ENCODE measurements at places on chromosomes 7 and 10.

DNA sequence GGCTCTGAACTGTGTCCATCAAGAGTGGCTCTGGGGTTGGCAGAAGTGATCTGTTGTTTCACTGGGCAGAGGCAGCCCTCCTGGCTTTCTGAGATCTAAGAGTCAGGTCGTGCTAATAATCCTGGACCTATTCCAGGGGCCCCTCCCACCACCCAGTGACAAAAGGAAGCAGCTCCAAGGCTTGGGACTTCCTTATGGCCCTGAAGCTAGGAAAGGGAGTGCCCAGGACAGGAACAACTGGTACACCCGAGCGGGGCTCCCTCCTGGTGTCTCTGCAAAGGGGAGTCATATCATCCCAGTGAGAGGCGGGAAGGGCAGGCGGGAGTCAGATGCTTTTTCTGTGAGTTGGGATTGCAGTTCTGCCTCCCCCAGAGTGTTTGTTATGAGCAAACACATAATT, 32.3 kb downstream of the RPS24 start:
- DNase-seq, result no peak

- DNase-seq, result no peak
These were observed 20.4 kb upstream of the HIPK2 start for GRCh38 chr7:139798221-139798620.

DNA sequence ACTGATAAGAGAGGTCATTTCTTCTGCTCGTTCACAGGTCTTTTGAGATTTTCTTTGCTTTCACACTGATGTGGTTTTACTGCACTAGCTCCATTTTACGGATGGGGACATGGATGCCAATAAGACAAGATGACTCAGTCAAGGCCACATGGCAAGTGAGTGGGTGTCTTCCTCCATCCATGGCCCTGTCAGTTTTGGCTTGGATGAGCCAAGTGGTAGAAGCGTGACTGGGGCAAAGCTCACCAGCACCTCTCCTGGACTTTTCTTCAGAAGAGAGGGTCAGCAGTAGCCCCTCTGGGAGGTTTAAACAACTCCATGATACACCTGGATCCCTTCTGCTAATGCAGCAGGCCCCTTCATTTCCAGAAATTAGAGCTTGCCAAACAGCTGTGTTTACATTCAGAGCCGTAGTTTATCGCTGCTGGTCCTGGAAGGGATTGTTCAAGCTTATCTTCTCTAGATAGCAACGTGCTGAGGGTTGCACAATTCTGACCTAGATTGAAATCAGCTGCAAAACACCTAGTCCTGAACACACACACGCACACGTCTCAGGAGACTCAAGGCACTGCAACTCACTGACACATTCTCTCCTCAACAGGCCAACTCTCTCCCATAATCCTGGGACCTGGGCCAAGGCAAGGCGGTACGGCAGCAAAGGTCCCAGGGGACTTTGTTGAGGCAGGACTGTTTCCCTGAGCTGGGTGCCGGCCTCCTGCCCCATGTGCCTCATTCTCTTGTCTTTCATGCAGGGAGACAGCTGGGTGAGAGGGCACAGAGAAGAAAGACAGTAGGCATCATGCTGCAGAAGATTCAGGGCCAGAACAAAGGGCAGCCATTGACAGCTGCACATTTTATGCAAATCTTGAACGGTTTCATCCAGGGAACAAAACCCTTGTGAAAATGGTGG, 14.2 kb upstream of the PDCD4 start:
- DNase-seq, result no peak

DNA sequence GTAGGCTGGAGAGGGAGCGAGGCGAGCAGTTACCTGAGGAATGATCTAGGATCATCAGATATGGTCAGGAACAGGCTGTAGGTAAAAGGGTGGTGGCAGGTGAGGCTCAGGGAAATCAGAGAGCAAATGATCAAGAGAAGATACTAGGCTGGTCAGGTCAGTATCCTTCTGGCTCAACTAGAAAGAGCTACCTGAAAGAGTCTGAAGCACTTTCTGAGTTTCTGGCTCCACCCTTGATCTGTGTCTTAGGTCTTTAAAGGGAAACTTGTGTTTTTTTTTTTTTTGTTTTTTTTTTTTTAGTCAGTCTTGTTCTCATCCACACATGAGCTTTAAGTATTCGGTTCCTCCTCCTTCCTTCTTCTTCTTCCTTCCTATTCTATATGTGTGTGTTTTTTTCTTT, 10.5 kb downstream of the ADAM22 start:
- no peak for DNase-seq

GRCh38 chr7:4602905-4603842, 78.9 kb upstream of the FOXK1 start:
- DNase-seq, result no peak

GRCh38 chr10:68781613-68782574, 45.4 kb upstream of the STOX1 start:
- DNase-seq, result no peak

DNA sequence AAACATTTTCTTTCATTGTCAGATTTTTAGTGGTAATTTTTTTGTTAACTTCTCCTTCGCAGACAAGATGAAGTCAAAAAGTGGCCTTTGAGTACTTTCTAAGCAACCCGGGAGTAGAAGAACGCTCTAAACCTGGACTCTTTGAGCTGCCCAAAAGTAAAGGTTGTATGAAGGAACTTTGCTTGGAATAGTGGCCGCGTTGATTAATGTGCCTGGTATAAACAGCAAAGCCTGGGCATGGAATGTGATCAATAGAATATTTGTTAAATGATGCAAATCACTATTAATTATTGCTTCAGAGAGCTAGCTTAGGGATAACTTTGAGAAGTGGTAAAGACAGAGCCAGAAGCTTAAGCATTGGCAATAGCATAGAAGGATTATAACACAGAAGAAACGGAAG, 475.1 kb upstream of the ANKRD30A start:
- DNase-seq, result no peak

DNA sequence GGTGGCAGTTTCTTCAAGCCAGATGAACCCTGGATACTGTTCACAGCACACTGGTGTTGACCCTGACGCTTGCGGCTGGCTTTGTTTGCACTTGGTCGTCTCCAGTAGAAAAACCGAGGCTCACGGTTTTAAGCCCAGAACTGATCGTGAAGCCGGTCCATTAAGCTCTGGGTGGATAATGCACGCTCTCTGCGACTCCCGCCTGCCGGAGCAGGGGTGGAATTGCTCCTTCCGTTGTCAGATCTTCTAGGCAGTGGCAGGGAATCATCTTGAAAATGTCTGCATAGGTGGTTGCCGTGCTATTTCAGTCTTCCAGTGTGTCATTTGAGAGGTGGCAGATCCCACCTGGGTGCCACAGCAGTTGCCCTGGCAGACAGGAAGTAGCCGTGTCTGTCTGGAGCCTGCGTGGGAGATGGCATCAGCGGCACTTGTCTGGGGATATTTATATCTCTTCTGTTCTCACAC, 35.9 kb upstream of the AP5Z1 start:
- peak; percentile 22 for DNase-seq

GRCh38 chr10:4684434-4684833, 141.6 kb upstream of the AKR1E2 start:
- DNase-seq, result no peak

- no peak for DNase-seq
These were observed 2.2 kb upstream of the ATP6V0E2 start for GRCh38 chr7:149871576-149871975.

DNA sequence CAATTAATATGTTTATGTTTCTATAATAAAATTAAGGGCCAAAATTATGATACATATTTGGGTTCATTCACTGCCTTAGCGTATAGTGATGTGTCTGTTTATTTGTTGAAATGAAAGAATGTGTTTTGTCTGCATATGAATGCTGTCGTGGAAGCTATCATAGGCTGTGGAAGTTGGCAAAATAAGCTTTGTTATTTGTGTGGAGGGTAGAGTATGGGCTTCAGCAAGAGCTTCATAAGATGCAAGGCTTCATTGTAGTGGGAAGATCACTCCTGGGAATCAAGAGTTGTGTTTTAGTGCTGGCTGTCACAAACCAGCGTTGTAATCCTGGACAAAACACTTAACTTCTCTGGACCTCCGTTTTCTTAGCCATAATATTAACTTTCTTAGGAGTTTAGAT, 2.5 kb downstream of the SLK start:
- no peak for DNase-seq

GRCh38 chr7:473211-473734, 46.4 kb downstream of the PDGFA start:
- DNase-seq, result no peak

DNA sequence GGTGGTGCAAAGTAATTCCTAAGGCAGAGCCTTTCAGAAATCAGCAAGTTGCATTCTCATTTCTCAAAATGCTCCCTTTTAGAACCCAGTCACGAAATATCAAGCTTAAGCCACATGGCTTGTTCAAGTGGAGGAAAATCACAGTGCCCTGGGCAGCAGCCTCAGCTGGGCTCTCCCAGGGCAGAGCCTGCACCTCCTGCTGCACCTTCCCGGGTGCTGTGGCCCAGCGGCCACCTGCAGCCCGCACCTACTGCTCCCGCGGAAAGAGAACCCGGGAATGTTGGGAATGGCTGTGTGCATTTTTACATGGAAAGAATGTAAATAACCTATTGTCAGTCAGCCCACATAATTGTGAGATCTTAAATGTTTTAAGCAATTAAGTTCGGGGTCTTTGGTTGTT, 396.5 kb upstream of the VSTM2A start:
- no peak for DNase-seq

- no peak for DNase-seq
These were observed 333.2 kb upstream of the MGMT start for GRCh38 chr10:129133856-129134255.

GRCh38 chr10:75427951-75428350, 3.5 kb upstream of the LRMDA start:
- DNase-seq, result no peak

GRCh38 chr10:78575400-78575799, 493.4 kb upstream of the ZMIZ1 start:
- no peak for DNase-seq

Measured in T-helper 9 cell (primary cell).